Hematopoietic multipotent progenitor cell treated with erythropoietin and hydrocortisone succinate and interleukin-3 and kit ligand, for 8 days (in vitro differentiated cells): ENCODE measurements at places on chromosomes 11 and 22.

- DNase-seq = no peak
Observed at GRCh38 chr22:45320357-45320976, 10.7 kb downstream of the FAM118A start.

GRCh38 chr11:118010738-118011461, 24.7 kb downstream of the IL10RA start:
- peak; percentile 20 for DNase-seq

GRCh38 chr11:131228378-131228777, 142.0 kb upstream of the NTM start:
- no peak for DNase-seq

DNA sequence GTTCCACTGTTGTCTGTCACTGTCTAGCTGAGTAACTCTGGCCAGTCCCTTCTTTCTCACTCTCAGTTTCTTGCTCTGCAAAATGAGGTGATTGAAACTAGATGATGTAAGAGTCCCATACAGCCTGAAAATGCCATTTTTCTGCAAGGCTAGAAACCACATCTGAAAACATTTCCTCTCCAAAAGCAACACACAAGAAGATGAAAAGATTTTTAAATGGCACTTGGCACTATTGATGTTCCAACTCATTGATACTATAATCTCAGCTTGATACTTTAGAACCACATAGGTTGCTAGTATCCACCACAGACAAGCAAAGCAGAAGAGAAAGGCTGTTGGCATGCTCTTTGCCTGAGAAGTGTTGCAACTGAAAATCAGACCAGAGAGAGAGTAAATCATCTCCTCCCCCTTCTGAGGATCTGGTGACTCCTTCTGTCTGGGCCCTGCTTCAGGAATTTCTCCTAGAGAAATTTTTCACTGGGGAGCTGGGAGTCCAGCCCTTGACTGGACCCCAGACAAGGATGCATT, 1217.9 kb downstream of the LRRC4C start:
- DNase-seq = no peak

- no peak for DNase-seq
Observed at GRCh38 chr11:69524991-69525411, 43.5 kb downstream of the LINC01488 start.

DNA sequence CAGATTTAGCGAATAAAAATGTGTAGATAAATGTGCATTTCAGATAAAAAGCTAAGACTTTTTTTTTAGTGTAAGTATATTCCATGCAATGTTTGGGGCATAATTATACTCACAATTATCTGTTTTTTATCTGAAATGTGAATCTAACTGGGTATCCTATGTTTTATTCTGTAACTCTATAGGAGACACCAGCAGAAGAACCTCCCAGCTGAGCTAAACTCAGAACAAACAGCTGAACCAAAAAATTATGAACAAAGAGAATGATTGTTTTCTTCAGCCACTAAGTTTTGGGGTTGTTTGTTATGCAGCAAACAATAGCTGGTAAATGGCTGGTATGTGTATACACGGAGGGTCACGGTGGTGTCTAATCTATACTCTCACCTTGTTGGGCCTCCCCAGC, 42.9 kb downstream of the FBXO7 start:
- no peak for DNase-seq

- no peak for DNase-seq
Observed at GRCh38 chr11:83773950-83774880, 488.0 kb upstream of the CCDC90B start.

DNA sequence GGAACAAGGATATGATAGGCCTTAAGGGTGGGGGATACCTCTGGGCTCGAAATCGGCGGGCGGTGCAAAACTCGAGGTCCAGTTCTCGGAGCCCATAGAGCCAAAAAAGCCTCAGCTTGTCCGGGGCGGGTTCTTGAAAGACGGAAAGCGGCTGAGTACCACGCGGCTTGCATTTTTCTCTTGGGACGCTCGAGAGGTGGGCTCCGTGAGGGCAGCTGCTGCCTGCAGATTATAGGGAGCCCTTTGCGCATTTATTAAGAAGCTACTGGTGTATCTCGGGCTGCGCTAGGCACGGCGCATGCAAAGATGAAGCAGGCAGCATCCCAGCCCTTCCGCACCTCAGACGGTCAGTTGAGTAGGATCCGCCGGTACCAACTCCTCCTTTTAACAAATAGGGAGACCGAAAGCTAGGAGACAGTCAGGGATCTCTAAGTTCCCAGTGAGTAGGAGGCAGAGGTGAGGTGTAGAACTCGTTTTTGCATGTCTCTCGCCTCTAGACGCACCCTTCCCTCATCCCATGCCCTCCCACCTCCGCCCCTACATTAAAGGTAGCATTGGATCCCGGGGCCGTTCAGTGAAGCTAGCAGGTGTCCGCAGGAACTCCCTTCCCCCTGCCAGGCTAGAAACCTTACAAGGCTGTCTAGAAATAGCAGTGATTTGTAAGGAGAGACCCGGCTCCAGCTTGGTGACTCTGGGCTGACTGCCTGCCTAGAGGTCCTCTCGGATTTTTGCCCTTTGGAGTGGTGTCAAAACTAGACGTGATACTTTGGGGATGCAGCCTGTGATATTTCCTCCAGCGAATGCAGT, 768 bp downstream of the LDHA start:
- DNase-seq = peak; percentile 37

DNA sequence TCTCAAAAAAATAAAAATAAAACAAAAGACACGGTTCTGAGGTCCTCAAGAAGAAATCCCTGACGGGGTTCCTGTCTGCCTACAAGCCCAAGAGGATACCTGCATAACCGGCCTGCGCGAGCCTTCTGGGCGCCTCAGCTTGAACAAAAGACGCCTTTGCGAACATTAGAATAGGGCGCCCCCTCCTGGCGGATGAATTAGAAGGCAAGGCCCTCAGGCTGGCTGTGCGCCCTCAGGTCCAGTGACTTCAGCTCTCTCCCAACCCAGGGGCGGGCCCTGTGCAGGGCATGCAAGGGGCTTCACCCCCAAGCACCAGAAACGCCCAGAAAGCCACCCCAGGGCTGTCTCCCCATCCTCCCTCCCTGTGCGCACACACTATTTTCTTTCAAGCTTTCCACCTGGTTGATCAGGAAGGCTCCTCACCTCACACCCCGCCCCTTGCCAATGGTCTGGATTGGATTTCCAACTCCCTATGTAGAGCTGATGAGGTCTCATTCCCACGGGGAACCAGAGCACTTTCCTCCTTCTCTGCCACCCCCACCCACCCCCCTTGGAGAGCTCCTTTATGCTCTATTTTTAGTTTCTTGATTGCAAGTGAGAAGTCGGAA, 273.3 kb downstream of the BUD13 start:
- peak; percentile 76 for DNase-seq

GRCh38 chr11:19366992-19367709, 126.4 kb upstream of the E2F8 start:
- DNase-seq = no peak
